ENCODE measurements at places on chromosomes 6 and 20. TPM values are rescaled to one million over a fixed set of nuclear protein-coding genes. Genes with fewer than 3 reads are reported as not detected.

Gene POFUT1
- total RNA-seq, result 78.5 TPM

Gene ULBP3
- total RNA-seq, result 0.78 TPM

Gene PLEKHG1
- total RNA-seq, result 7.0 TPM

Gene KHDC1
- 5.1 TPM for total RNA-seq

Gene SLCO4A1
- 60.9 TPM for total RNA-seq

Gene DZANK1
- 2.1 TPM for total RNA-seq

Gene PRDM13
- total RNA-seq, result 0.11 TPM

Gene HLA-DMB
- total RNA-seq, result 2.6 TPM

Gene CASS4
- 2.8 TPM for total RNA-seq
